ENCODE measurements at places on chromosomes 7 and 10. TPM values are rescaled to one million over a fixed set of nuclear protein-coding genes. Genes with fewer than 3 reads are reported as not detected.

DNA sequence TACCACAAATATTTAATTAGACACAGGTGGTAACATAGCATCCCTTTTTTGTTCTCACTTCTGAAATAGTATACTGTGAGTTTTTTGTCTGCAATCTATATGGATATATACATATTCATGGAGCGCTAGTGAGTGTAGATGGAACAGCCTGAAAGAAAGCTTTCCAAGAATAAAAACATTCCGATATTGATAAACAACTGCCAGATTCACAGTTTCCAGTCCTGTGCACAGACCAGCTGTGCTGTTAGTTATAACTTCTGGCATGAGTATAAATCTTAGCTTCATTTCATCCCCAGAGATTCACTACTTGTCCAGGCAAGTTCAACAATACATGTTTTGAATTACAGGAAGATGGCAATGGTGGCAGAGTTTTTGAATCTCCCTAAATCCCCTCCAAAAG is 467.1 kb upstream of the STEAP1 start:
- DNase-seq, result no peak

- no peak for DNase-seq
Measured at GRCh38 chr10:7786430-7786829, 1.4 kb downstream of the KIN start.

- DNase-seq, result peak; percentile 58
Measured at GRCh38 chr10:5601826-5602495, 64.4 kb downstream of the ASB13 start.

DNA sequence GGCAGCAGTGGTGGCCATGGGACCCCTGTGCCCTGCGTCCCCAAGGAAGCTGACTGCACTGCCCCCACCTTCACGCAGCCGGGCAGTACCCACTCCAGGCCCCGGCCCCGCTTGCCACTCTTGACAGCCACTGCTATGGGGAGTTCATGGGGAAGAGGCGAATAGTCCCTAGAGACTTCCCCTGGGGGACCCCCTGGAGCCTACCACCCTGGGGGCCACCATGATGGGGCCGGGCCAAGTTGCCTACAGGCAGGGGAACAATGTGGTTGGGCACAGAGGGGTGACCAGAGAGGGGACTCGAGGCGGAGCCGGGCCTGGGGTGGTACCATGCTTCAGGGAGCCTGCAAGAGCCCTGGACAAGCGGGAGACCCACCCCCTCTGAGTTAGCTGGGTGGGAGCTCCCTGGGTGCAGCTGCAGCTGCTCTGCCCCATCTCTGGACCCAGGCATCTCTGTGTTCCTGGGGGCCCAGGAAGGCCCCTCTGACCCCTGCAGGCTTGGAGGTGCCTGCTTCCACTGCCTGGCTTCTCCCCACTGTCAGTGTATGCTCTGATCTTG is 567.6 kb downstream of the GRM8 start:
- peak; percentile 64 for DNase-seq

GRCh38 chr10:80152820-80153219 is 20.3 kb downstream of the PLAC9 start:
- peak; percentile 14 for DNase-seq

DNA sequence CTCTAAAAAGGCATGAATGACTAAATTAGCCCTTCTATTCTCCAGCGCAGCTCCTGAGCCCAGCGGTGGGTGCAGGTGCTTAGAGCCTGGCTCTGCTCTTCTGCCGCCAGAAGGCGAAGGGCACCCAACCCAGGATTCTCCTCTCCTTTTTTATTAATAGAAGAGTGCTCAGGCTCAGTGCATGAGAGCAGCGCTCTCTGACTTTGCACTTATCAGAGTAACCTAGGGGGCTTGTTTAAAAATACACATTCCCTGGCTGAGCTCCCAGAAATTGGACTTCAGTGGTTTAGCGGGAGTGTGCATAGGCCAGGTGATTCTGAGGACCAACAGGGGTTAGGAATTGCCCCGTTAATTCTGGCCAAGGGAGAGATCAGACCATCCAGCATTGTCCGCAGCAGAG is 1.7 kb upstream of the PFKP start:
- no peak for DNase-seq

DNA sequence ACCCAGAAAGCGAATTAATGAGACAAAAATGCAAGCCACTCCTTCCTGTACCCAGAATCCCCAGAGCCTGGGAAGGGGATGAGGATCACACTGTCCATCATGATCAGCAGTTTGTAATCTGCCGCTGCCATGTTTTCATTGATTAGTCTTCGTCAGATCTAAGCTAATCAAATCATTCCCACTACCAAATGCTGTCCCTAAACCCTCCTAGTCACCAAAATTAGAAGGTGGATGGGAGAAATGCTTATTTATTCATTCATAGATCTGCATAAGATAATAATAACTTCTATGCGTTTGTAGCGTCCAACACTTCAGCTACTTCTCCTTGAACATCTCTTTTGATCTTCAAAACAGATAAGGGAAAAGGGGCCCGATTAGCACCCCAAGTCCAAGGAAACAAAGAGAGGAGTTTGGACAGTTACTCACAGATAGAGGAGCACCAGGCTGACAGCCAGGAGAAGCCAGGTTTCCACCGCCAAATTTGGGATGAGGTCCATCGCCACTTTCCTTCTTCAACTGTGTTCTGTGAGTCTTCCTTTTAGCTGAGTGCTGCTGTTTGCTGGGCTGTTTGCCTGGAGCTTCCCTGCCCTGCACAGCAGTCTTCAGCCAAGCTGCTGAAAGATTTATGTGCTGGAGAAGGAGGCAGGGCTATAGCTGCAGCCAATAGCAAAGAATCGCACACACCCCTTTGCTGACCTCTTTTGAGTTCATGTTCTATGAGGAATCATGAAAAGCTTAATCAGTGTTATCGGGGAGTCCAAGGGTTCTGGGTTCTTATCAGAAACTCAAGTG is at the start of gene CYP3A5:
CYP3A5 (minus strand) TSS at position 597 of the 792 bp plus-strand sequence; CDS start at position 497, 100 bp downstream.
- no peak for DNase-seq

DNA sequence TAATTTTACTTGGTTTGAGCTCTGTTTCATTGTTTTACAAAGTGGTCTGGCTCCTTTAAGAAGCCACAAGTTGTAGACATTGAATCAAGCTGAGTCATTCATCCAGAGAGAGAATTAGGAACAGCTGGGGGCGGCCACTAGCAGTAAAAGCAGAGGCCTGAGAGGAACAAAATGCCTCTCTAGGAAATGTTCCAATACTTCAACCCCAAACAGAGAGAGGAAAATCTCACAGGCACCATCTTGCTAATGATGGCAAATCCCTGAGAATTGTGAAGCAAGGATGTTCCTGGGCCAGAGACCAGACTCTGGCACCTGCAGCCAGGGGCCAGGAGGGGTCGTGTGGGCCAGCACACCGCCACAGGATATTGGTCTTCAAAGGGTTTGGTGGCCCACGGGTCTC is 26.5 kb upstream of the TRIL start:
- no peak for DNase-seq

- DNase-seq, result no peak
Measured at GRCh38 chr10:129942936-129943715, 20.9 kb downstream of the EBF3 start.

DNA sequence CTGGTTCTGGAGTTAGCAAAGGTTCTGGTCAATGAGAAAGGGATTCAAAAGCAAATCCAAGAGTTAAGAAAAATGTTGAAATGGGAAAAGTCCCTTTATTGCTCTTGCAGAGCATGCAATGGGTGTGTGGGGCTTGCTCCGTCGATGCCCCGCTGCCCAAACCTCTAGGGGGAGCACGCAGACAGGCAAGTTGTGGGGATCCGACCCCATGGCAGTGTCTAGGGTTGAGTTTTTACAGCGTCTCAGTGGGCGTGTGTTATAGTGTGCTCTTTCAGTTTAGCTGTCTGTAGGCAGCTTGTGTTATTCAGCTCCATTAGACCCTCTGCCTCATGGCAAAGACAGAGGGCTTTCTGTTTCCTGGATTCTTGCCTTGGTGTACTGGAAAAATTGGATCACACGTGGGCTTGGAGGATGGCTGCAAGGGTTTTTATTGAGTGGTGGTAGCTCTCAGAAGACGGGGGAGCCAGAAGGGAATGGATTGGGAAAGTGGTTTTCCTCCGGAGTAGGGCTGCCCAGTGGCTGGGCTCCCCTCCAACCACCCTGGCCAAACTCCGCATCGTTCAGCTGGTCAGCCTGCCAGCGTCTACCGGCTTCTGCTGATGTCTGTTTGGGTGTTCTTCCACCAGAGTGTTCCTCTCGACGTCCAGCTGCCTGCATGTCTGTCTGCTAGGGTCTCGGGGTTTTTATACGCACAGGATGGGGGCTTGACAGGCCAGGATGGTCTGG is 102.3 kb upstream of the PLXDC2 start:
- DNase-seq, result peak; percentile 57

- no peak for DNase-seq
Measured at GRCh38 chr10:23192712-23193434, 761 bp downstream of the PTF1A start.

- DNase-seq, result no peak
Measured at GRCh38 chr7:43666938-43667337, 62.4 kb downstream of the COA1 start.

- peak; percentile 82 for DNase-seq
Measured at GRCh38 chr7:102425639-102426267, 7.6 kb upstream of the ORAI2 start.

DNA sequence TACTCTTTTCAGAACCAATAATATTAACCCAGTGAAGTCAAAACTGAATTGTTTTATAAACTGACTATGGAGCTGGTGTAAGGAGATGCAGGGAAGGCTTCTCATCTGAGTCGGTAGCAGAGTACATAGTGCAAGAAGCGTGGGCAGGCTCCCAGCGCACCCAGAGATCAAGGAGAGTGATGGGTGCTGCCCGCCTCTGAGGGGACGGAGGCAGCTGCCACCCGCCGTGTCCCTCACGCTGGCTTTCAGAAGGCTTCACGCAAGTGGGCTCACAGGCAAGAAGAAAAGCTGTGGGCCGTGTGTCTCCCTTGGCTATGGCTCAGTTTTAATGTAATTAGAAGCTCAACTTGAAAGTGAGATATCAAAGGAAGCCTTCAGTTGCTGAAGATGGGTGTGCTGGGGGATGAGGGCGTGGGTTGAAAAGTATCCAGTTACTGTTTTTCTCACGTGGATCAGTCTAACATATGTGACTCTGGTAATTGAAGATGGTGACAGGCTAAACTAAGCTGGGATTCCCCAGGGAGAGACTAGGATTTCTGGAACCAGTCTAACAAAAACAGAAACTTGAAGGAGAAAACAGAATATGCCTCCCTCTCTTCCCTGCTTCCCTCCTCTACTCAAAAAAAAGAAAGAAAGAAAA is 159.9 kb downstream of the MGMT start:
- DNase-seq, result no peak

PTF1A gene
- not detected for total RNA-seq

METTL2B gene
- 23.8 TPM for total RNA-seq

CPA2 gene
- total RNA-seq, result 0.72 TPM

NRCAM gene
- total RNA-seq, result 0.93 TPM

NSMCE4A gene
- 36.7 TPM for total RNA-seq

TRPV5 gene
- total RNA-seq, result not detected

MACC1 gene
- 1.7 TPM for total RNA-seq

CREB5 gene
- 57.1 TPM for total RNA-seq

PIP gene
- total RNA-seq, result not detected

GRM3 gene
- not detected for total RNA-seq

Data from aorta (tissue), 5 donors.